Stomach (tissue), 19 donors: ENCODE measurements at places on chromosomes 16 and 17. TPM values are rescaled to one million over a fixed set of nuclear protein-coding genes. Genes with fewer than 3 reads are reported as not detected.
A peak's percentile ranks its signal among the peaks of the same experiment; 100 is the strongest.

ZNF232 gene
- 8.0 TPM for total RNA-seq

KRT36 gene
- not detected for total RNA-seq

MYH3 gene
- 0.58 TPM for total RNA-seq

CA10 gene
- not detected for total RNA-seq

CCT6B gene
- total RNA-seq: 0.45 TPM

- H3K36me3 ChIP-seq: no peaks in the 10 kb centered on the region
- no peak overlapping the region for H3K27ac ChIP-seq
- no peaks in the 10 kb centered on the region for H3K27me3 ChIP-seq
- H3K4me1 ChIP-seq: no peaks in the 10 kb centered on the region
- H3K4me3 ChIP-seq: no peak overlapping the region
- no peak for DNase-seq
These were observed 387.2 kb downstream of the NPIPA8 start for GRCh38 chr16:17949141-17949981.

DNA sequence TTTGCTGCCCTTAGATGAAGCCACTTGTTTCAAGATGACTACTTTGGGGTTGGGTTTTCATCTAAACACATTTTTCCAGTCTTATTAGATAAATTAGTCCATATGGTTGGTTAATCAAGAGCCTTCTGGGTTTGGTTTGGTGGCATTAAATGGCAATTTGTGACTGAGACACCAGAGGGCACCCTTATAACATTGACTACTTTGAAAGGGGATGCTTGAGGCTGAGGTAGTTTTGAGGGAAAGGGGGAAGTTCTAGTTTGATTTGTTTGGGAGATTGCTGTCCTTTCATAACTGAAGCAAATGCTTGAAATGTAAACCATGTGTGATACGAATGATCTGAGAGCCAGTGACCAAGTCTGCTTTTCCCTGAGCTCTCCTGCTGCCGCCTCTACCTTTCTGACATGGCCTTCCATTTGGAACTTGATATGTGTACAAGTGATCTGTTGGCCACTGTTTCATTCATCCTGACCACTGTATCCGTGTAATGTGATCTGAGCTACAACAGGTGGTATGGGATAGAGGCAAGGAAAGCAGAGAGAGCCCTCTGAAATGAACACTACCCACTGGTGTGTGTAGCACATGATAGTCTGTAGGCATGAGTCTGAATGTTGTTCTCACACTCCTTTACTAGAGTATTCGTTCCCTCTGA is 5.8 kb upstream of the RARA start:
- peak; percentile 88 for DNase-seq
- peaks cover 31% of the 10 kb centered on the region for H3K4me1 ChIP-seq
- no peaks in the 10 kb centered on the region for H3K27me3 ChIP-seq
- no peak overlapping the region for H3K27ac ChIP-seq
- no peak overlapping the region for H3K4me3 ChIP-seq

- no peak for DNase-seq
- peak overlapping the region; percentile 94 for H3K4me3 ChIP-seq
- peak overlapping the region; percentile 95 for H3K27ac ChIP-seq
- H3K4me1 ChIP-seq: peaks cover 78% of the 10 kb centered on the region
These were observed 1.4 kb downstream of the SRSF2 start for GRCh38 chr17:76735586-76736348.

GRCh38 chr17:17269926-17270773 is 10.9 kb downstream of the COPS3 start:
- H3K4me1 ChIP-seq: no peaks in the 10 kb centered on the region
- no peak for DNase-seq
- peaks cover 99% of the 10 kb centered on the region for H3K36me3 ChIP-seq
- no peaks in the 10 kb centered on the region for H3K27me3 ChIP-seq
- no peak overlapping the region for H3K27ac ChIP-seq

DNA sequence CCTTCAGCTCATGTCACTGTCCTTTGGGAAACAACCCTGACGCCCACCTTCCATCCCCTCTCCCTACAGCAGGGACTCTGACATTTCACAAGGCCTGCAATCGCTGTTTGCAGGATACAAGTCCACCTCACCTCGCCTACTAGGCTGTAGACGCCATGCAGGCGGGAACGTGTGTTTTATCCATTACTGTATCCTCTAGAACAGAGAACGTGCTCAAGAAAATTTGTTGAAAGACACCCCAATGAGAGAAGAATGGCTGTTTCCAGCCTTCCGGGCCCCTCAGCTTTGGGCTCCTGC is 1.5 kb upstream of the TTYH2 start:
- H3K27ac ChIP-seq: no peak overlapping the region
- H3K36me3 ChIP-seq: peaks cover 40% of the 10 kb centered on the region
- H3K4me1 ChIP-seq: peaks cover 47% of the 10 kb centered on the region
- no peak for DNase-seq
- H3K27me3 ChIP-seq: no peaks in the 10 kb centered on the region
- peak overlapping the region; percentile 48 for H3K4me3 ChIP-seq

DNA sequence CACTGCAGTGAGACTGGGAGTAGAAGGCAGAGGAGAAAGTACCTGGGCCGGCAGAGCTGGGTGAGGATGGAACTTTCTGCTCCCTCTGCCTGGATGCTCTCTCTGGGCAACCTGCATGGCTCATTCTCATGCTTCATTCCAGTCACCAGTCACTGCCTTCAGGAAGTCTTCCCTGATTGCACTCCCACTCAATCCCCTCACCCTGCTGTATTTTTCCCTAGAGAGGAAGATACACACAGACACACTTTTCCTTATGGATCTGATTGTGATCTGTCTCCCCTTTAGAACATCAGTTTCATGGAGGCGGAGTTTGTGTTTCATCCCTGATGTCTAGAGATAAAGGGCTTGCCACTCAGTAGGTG is 44.9 kb downstream of the MEAK7 start:
- no peak overlapping the region for H3K4me3 ChIP-seq
- no peak for DNase-seq
- no peak overlapping the region for H3K27ac ChIP-seq
- peaks cover 3% of the 10 kb centered on the region for H3K4me1 ChIP-seq
- no peaks in the 10 kb centered on the region for H3K27me3 ChIP-seq
- H3K36me3 ChIP-seq: no peaks in the 10 kb centered on the region

DNA sequence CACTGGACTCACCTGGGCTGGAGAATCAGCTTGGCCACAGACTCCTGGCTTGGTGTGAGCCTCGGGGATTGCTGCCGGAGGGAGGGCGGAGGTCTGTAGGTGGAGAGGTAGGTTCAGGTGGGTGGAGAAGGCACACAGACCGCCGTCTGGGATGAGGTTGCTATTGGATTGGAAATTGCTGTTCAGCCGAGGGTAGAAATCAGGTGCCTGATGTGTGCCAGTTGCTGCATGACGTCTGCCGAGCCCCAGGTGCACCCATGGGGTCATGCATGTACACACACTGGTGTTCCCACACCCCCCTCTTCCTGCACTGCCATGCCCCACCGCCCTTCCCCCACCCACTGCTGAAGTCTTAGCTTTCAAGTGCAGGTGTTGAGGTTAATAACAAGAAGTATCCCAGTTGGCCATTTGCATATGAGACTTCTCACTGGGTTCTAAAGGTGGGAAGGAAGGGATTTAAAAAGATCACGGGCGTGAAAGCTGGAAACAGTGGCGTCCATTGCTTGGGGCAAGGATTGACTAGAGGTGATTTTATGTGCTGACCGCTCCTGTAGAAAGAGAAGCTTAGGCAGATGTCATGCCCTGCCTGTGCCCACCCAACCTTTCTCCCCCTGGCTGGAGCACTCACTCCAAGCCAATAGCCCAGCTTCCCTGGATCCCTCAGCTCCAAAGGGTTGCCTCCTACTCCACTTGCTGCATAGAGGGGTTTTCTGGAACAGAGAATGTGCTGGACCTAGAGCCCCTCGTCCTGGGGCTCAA is 193.6 kb downstream of the CCDC182 start:
- no peaks in the 10 kb centered on the region for H3K36me3 ChIP-seq
- DNase-seq: peak; percentile 43
- no peaks in the 10 kb centered on the region for H3K4me1 ChIP-seq
- peak overlapping the region; percentile 34 for H3K27ac ChIP-seq
- no peak overlapping the region for H3K4me3 ChIP-seq
- H3K27me3 ChIP-seq: no peaks in the 10 kb centered on the region
